ENCODE measurements at places on chromosomes 2 and 18.

- no peak for DNase-seq
These were observed 1329.8 kb downstream of the DSC3 start for GRCh38 chr18:29712785-29713184.

GRCh38 chr2:200431996-200432705 lies 77.7 kb downstream of the KCTD18 start:
- DNase-seq = no peak

- DNase-seq = peak; percentile 45
These were observed 176.6 kb upstream of the CREB1 start for GRCh38 chr2:207352978-207353671.

GRCh38 chr2:84713441-84713840 lies 167.4 kb downstream of the TRABD2A start:
- no peak for DNase-seq

- DNase-seq = peak; percentile 89
These were observed 2.8 kb downstream of the ONECUT2 start for GRCh38 chr18:57437766-57438671.

- no peak for DNase-seq
These were observed 8.0 kb downstream of the SP100 start for GRCh38 chr2:230423851-230424458.

DNA sequence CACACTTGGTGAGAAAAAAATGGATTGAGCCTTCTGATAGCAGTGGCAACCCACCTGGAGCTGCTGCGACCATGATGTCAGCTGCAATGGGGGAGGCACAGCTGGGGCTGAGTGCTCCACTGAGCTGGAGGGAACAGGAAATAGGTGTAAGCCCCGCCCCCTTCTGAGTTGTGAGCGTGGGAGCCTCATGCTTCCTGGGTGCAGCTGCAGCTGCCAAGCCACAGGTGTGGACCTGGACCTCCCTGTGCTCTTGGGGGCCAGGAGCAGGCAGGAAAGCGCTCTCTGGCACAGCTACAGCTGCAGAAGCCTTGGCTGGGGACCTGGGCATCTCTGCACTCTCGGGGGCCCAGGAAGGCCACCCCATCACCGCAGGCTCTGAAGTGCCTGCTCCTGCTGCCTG lies 970.6 kb downstream of the DCDC2C start:
- no peak for DNase-seq

GRCh38 chr2:26848336-26849055 lies 564 bp downstream of the DPYSL5 start:
- no peak for DNase-seq

DNA sequence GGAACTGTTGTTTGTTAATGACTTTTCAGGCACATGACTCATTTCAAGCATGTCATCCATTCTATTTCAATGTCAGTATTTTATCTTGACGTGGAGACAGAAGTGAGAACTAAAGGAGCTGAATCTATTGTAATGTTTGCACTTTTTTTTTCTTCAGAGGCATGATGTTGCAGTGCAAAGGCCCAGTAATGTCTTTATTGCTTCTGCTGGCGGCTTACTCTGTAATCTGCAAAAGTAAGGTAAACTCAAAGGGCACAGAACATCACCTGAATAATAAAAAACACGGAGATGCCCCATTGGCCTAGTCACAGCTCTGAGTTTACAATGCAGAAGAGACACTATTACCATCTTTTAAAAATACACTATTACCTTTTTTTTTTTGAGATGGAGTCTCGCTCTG lies 2.4 kb upstream of the CNNM3 start:
- no peak for DNase-seq

DNA sequence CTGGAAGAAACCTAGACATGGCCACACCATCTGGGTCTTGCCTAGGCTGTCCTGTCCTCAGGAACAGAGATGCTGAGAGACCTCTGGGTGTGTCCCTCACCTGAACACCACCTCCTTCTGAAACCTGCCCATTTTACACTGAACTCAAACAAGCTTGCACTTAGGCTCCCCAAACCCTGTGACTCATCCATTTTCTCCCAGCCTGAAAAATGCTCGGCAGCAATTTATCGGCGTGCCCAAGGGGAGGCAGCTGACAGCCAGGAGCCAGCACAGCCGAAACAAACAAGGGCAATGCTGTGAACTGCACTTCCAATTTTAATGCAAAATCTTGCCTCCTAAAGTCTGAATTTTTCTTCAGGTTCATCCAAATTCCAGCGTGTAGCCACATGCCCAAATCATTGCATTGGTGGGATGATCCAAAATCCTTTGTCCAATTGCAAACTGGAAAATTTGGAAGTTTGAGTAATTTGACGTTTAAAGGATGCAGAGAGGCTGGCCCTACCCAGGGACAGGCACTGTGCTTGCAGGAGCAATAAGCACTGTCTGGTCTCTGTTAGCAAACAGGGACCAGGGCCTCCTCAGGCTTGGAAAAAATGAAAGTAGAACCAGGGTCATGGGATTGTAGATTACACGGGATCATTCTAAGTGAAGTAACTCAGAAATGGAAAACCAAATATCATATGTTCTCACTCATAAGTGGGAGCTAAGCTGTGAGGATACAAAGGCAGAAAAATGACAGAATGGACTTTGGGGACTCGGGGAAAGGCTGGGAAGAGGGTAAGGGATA lies 67.7 kb downstream of the GALNT14 start:
- no peak for DNase-seq

DNA sequence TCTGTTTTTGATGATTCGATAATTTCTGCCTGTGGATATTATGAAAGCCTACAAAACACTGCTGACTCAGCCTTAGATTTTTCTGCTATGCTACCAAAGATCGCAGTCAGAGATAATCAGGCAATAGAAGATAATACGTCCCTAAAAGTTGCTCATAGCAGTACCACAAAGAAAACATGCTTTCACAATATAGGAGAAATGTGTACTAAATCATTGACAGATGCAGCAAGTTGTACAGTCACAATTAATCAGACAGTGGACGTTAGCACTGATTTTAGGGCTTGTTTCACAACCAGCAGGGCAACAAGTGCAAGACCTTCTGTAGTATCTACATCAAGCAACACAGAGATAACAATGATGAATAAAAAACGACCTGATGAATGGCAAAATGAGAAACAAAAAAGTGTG lies 19.5 kb downstream of the RBM44 start:
- peak; percentile 69 for DNase-seq

DNA sequence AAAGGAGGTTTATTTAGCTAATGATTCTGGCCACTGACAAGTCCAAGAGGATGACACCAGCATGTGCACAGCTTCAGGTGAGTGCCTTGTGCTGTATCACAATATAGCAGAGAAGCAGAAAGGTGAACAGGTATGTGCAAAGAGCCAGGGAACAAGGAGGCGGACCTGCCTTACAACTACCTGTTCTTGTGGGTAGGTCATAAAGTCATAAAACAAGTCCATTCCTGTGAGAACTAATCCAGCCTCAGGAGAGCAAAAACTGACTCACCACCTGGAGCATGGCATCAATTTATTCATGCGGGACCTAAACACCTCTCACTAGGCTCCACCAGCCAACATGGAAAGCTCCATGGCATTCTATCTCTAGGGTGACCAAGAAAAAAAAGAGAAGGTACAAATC lies 234.2 kb downstream of the ASXL3 start:
- DNase-seq = no peak

GRCh38 chr2:221170548-221170947 lies 401.6 kb downstream of the EPHA4 start:
- peak; percentile 68 for DNase-seq

DNA sequence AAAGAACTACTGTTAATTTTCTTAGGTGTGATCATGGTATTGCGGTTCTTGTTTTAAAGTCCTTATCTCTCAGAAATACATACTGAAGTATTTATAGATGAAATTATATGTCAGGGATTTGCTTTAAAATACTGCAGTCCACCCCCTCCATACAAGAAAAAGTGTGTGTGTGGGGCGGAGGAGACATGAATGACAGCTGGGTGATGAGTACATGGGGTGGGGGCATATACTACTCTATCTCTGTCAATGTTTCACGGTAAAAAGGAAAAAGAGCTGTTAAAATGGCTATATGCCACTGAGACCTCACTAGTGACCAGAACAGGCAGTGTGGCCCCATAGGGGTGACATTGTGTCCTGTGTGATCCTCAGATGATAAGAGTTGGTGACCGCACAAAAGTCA lies 54.1 kb downstream of the SPRED2 start:
- no peak for DNase-seq

DNA sequence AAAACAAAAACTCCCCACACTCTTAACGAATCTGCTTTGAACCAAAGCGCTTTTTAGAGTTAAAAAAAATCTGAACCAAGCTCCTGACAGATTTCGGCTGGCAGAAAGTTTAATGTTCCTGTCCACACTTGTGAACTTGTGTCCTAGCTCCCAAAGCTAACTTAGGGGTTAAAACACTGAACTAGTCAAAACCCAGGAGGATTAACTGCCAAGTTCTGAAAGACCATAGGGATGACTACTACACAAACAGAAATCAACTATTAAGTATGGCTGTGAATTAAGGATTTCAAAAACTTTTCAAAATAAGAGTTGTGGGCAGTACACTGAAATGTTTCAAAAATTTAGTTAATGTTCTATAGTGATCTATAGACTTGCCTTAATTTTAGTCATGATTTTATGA lies 26.2 kb upstream of the CDKL4 start:
- DNase-seq = no peak

GRCh38 chr2:128198656-128199055 lies 107.7 kb downstream of the UGGT1 start:
- no peak for DNase-seq

DNA sequence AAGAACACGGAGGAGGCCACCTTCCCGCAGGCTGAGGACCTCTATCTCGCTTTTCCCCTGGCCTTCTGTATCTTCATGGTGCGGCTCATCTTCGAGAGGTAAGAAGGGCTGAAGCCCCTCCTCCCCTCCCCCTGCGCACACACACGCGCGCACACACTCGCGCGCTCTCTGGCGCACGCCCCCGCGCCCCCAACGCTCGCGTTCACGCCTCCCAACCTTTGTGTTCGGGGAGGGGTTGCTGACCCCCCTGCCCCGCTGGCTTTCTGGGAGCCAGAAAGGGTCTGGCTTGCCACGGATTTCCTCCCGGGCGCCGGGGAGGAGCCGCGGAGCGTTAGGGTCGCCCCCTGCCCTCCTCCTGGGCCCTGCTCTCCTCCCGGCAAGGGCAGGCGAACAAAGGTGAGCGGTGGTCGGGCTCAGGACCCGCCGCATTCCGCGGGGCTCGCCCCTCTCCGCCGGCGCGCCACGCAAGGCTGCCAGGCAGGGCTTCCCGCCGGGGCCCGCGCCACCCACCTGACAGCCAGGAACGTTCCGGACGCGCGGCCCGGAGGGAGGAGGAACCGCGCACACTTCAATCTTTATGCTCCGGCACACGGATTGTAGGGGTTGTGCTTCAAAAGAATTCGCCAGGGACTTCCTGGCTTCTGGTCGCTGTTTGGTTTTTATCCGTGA lies 583 bp downstream of the CERS6 start:
- peak; percentile 63 for DNase-seq

GRCh38 chr2:126914811-126915500 lies 16.3 kb downstream of the TEX51 start:
- DNase-seq = no peak

- DNase-seq = peak; percentile 23
These were observed 57.2 kb downstream of the NYAP2 start for GRCh38 chr2:225456619-225457260.

DNA sequence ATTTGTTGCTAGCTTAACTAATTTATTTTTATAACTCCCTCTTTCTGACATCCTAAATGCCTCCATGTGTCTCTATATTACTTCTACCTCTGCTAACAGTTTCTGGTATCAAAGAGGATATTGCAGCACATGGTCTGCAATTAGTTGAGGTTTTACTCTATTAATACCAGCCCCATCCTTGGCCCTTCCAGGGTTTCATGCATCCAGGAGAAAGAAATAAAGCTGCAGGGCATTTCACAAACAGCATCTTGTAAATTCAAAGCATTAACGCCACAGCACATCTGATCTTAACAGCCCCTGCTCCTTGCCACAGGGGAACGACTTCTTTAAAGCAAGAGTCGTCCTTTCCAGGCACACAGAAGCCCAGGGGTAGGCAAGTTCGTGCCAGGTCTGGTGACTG lies 258.9 kb downstream of the ICOS start:
- DNase-seq = no peak

DNA sequence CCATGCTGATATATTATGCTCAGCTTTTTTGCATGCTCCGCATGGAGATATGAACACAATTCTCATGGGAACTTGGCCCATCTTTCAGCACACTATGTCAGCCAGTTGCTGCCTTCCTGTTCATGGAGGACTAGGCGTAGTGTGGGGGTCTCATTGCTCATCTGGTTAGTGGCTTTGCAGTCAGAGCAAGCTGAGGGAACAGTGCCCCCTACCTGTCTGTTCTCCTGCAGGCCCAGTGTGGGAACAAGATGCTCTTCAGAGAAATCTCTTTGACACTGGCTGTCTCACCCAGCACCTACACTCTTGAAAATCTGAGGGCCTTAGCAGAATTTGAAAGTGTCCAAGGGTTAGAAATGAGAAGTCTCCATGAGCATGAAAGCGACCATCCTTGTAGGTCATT lies 47.1 kb downstream of the SPTBN1 start:
- peak; percentile 66 for DNase-seq

- no peak for DNase-seq
These were observed 275.4 kb upstream of the HS6ST1 start for GRCh38 chr2:128593879-128594650.

- no peak for DNase-seq
These were observed 37.4 kb upstream of the GPC1 start for GRCh38 chr2:240397924-240398645.

DNA sequence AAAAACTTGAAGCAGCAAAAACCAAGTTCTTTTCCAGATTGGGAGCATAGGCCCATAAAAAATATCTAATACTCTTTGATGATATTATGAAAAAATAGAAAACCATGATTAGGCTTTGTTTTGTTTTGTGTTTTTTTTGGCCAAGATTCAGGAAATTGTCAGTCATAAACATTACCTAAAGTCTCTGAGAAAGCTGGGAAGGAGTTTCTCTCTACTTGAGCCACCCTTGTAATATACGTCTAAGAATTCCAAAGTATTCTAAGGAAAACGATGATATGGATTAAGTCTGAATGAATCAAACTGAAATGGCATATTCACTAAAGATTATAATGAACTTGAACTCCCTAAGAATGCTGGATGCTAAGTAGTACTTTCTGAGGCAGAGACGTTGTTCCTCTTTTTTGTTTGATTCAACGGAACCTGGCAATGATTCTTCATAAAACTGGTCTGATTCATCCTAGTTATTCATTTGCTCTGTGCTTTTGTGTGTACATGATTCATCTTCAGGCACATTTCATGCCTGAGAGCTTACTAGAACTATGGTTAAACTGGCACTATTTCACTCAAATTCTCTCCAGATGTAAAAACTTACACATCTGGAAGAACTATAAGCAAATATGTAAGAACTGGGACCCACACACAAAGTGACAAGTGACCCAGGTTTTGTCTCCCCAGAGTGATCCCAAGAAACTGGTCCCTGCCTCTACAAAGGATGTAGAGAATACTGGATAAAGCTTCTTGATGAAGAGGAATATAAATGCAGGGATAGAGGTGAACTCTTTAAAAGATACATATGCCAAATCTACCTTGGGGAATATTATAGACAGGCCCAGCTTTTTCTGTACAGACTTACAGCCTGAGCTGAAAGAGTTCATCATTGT lies 159.7 kb downstream of the DOCK10 start:
- peak; percentile 6 for DNase-seq

GRCh38 chr2:233371641-233372040 lies 17.3 kb downstream of the DGKD start:
- no peak for DNase-seq
